A549 treated with Mapracorat at 1 μM for 4 hours (cell line): ENCODE measurements at places on chromosomes 13 and 19. TPM values are rescaled to one million over a fixed set of nuclear protein-coding genes. Genes with fewer than 3 reads are reported as not detected.

C13orf42 gene
- not detected in 5 replicates for total RNA-seq

GNA15 gene
- total RNA-seq, result 0.08 TPM in 2 of 5 replicates, not detected in the others

TMEM190 gene
- total RNA-seq, result 1.1 to 2.4 TPM (median 1.5 TPM) in 5 replicates

TPTE2 gene
- total RNA-seq, result not detected in 5 replicates

TMEM59L gene
- 4.8 to 7.3 TPM (median 6.5 TPM) in 5 replicates for total RNA-seq

TSPAN16 gene
- not detected in 5 replicates for total RNA-seq

HSH2D gene
- 0.08 to 0.12 TPM (median 0.09 TPM) in 3 of 5 replicates, not detected in the others for total RNA-seq

NDUFA11 gene
- total RNA-seq, result 217 to 311 TPM (median 290 TPM) in 5 replicates

RDH8 gene
- 0.21 to 0.65 TPM (median 0.36 TPM) in 5 replicates for total RNA-seq

CASP14 gene
- total RNA-seq, result not detected in 5 replicates

FGF22 gene
- 0.28 to 0.77 TPM (median 0.72 TPM) in 5 replicates for total RNA-seq

PLIN4 gene
- total RNA-seq, result 0.08 to 0.22 TPM (median 0.13 TPM) in 5 replicates
